Activated naive CD4-positive, alpha-beta T cell treated with anti-CD3 and anti-CD28 coated beads for 36 hours (primary cell): ENCODE measurements at places on chromosomes 4 and X. TPM values are rescaled to one million over a fixed set of nuclear protein-coding genes. Genes with fewer than 3 reads are reported as not detected.

The PASD1 gene
- not detected for total RNA-seq

The RTL3 gene
- total RNA-seq: not detected

The FOXR2 gene
- total RNA-seq: not detected

The CLGN gene
- total RNA-seq: not detected

The DCAF8L2 gene
- not detected for total RNA-seq

The IL21 gene
- total RNA-seq: 53.1 TPM

The CTAG2 gene
- total RNA-seq: not detected

The HCCS gene
- 19.2 TPM for total RNA-seq

The HTN1 gene
- not detected for total RNA-seq

The WNK3 gene
- total RNA-seq: 0.25 TPM

The TECRL gene
- total RNA-seq: not detected

The HTT-AS gene
- not detected for total RNA-seq

DNA sequence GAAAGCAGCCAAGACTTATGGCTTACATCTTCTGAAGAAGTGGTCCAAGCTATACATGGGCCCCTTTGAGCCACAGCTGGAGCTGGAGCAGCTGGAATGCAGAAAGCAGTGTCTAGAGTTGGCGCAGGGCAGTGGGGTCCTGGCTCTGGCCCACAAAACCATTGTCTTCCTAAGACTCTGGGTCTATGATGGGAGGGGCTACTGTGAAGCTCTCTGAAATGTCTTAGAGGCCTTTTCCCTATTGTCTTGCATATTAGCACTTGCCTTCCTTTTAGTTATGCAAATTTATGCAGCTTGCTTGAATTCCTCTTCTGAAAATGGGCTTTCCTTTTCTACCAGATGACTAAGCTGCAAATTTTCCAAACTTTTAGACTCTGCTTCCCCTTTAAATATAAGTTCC, 15.3 kb downstream of the NPY1R start:
- no peak overlapping the region for H3K27ac ChIP-seq
- DNase-seq: no peak
- no peaks in the 10 kb centered on the region for H3K4me1 ChIP-seq
- H3K4me3 ChIP-seq: no peak overlapping the region
- peaks cover 2% of the 10 kb centered on the region for H3K36me3 ChIP-seq

DNA sequence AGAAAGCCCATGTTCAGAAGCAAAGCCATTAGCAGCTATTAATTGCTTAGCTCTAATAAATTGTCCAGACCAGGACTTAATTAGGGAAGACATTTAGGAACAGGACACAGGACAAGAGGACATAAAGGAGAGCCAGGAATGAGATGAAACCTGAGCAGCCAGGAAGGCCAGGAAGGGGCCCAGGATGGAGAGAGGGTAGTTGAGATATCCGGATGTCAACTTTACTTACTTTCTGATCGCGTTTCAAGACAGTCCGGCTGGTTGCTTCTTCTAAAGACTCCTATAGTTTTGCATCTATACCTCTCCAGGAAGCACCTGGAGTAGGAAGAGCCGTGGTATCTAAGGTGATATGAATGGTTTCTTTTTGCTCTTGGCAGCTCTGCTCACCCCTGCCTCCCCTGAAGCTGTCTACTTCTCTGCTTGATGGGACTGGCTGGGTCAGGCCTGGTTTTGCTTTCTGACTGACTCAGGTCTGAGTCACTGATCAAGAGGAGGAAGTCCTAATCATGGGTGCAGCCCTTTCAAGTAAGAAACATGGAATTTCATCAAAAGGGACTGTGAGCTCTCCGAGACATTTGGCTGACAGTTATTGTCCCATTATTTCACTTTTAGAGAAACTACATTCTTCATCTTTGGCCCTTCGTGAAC, 733.3 kb downstream of the RPA4 start:
- H3K27ac ChIP-seq: no peak overlapping the region
- no peaks in the 10 kb centered on the region for H3K36me3 ChIP-seq
- H3K4me3 ChIP-seq: no peak overlapping the region
- peak; percentile 17 for DNase-seq

GRCh38 chr4:53592122-53592521, 836 bp upstream of the LNX1 start:
- no peaks in the 10 kb centered on the region for H3K36me3 ChIP-seq
- H3K4me3 ChIP-seq: no peak overlapping the region
- DNase-seq: no peak
- peaks cover 52% of the 10 kb centered on the region for H3K27me3 ChIP-seq

DNA sequence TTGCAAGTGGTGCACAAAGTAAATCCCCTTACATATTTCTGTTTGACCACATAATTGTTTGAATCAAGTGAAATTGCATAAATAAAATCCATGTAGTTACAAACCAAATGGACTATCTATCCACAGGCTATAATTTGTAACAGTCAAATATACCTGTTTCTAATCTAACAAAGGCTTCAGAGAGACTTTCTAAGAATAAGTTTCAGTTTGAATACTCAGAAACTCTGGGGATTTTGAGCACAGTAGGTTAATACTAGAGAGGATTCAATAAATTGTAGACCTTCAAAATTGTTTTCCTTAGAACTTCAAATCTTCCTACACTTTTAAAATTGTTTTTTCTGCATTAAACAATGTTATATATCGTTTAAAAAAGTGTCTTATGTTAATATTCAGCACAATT, 1250.1 kb downstream of the NLGN4X start:
- H3K27me3 ChIP-seq: no peaks in the 10 kb centered on the region
- no peak overlapping the region for H3K27ac ChIP-seq
- H3K36me3 ChIP-seq: no peaks in the 10 kb centered on the region
- DNase-seq: no peak

DNA sequence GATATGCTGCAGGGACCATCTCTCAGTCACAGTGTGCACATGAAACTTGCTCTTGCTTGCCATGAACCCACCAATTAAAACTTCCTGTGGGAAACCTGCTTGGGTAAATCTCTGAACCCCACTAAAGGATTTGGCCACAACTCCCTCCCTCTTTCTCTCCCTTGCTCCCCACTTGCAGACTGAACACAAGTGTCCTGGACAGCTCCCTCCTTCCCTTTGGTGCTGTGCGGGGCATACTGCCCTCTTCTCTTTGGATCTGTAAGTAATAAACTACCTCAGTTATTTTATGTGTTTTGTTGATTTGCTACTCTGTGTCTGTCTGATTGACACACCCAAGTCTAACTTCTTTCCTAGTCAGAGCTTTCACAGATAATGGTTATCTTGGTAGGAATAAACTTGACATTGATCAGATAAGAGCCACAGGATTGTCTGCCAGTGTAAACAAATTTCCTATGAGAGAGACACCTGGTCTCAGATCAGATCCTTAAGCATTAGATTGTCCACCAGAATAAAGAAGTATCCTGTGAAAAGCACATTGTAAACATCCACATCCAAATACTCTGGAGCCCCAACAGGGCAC, 41.8 kb downstream of the SULT1E1 start:
- H3K27ac ChIP-seq: no peak overlapping the region
- no peak overlapping the region for H3K4me3 ChIP-seq
- no peaks in the 10 kb centered on the region for H3K36me3 ChIP-seq
- no peak for DNase-seq

DNA sequence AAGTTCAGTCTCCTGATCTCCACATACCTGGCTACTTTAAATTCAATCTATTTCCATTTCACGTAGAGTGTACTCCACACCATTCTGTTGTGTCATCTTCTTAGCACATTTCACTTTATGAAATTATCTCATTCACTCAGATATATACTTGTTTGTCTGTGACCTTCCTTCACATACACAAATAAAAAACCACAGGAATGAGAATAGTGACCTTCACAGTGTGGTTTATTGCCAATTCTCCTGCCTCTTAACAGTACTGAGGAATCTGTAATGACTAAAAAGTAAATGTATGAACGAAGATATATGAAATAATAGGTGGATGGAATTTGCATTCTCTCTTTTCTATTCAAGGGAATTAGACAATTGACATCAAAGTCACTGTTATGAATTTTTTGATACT, 183.9 kb upstream of the PCDH7 start:
- no peaks in the 10 kb centered on the region for H3K4me1 ChIP-seq
- no peaks in the 10 kb centered on the region for H3K27me3 ChIP-seq
- H3K36me3 ChIP-seq: no peaks in the 10 kb centered on the region
- no peak overlapping the region for H3K27ac ChIP-seq
- no peak for DNase-seq
- no peak overlapping the region for H3K4me3 ChIP-seq

DNA sequence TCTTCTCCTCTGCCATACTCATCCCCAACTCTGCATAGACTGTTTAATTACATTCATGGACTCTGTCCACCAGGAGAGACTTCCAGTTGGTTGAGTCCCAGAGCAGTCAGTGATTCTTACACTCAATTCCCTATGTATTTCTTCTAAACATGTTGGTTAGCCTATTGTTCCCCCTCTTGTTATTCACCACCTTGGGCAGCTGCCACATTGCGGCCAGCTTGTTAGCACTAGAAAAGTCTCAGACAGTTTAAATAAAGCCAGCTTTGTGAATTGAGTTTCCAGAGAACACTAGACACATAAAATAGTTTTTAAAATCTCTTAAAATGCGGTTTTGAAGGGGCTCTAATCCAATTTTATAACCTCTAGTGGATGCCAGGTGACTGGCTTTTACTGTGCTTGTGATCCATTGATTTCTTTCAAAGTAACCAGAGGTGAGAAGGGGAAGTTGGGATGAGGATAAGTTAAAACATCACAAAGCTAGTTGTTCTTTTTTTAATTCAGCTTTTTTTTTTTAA, 827.7 kb downstream of the FSTL5 start:
- no peaks in the 10 kb centered on the region for H3K27me3 ChIP-seq
- no peaks in the 10 kb centered on the region for H3K36me3 ChIP-seq
- no peak overlapping the region for H3K4me3 ChIP-seq
- H3K4me1 ChIP-seq: no peaks in the 10 kb centered on the region
- H3K27ac ChIP-seq: no peak overlapping the region
- no peak for DNase-seq

- H3K36me3 ChIP-seq: no peaks in the 10 kb centered on the region
- DNase-seq: no peak
- no peak overlapping the region for H3K27ac ChIP-seq
- peaks cover 7% of the 10 kb centered on the region for H3K27me3 ChIP-seq
- H3K4me3 ChIP-seq: no peak overlapping the region
- no peaks in the 10 kb centered on the region for H3K4me1 ChIP-seq
Measured at GRCh38 chr4:14650127-14650526, 352.2 kb upstream of the CPEB2 start.

GRCh38 chrX:3257471-3257870, 89.0 kb downstream of the MXRA5 start:
- H3K4me1 ChIP-seq: no peaks in the 10 kb centered on the region
- DNase-seq: no peak
- H3K36me3 ChIP-seq: no peaks in the 10 kb centered on the region
- H3K4me3 ChIP-seq: no peak overlapping the region
- H3K27me3 ChIP-seq: peaks cover 2% of the 10 kb centered on the region

GRCh38 chr4:146522869-146523205, 1.1 kb upstream of the SLC10A7 start:
- H3K4me1 ChIP-seq: peaks cover 20% of the 10 kb centered on the region
- H3K4me3 ChIP-seq: no peak overlapping the region
- no peaks in the 10 kb centered on the region for H3K27me3 ChIP-seq
- no peak for DNase-seq
- peak overlapping the region; percentile 54 for H3K27ac ChIP-seq

DNA sequence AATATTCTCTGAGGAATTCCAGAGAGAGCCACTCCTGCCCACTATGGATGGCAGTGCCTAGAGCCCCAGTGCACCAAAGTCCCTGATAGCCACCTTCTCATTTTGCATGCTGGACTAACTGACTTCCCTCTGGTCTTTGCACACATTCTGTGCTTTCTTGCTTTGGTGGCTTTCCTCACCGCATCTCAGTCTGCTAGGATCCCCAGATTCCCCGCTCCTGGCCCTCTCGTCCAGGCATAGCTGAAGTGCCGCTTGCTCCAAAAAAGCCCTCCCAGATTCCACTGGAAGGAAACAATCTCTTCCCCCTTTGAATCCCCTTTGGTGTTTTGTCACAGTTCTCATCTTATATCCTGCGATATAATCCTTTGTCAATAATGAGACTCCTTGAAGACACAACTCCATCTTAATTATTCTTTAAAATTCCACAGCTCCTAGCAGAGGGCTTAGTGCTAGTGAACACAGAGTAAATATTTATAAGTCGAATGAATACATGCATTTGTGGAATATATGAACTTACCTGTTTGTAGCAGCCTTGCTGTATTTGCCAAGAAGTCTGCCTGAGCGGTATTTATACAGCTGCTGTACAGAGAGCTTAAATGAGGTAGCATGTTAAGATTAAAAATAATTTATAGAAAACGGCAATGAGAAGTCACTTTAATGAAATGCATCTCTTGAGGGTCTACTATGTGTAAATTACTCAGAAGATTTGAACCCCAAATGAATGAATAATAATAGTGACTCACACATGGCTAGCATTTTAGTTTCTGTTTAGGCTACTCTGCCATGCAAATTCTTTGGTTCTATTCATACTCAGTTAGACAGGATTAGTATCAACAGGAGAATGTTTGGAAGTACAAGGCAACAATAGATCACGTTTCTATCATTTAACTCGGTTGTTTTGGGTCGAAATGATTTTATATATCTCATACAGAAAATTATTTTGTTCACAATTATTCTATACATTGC, 421.9 kb upstream of the TENM3 start:
- DNase-seq: no peak
- no peaks in the 10 kb centered on the region for H3K4me1 ChIP-seq
- no peak overlapping the region for H3K27ac ChIP-seq
- no peaks in the 10 kb centered on the region for H3K36me3 ChIP-seq
- no peak overlapping the region for H3K4me3 ChIP-seq
- H3K27me3 ChIP-seq: no peaks in the 10 kb centered on the region

- H3K4me3 ChIP-seq: no peak overlapping the region
- H3K27ac ChIP-seq: no peak overlapping the region
- H3K4me1 ChIP-seq: no peaks in the 10 kb centered on the region
- H3K27me3 ChIP-seq: peaks cover 2% of the 10 kb centered on the region
- no peaks in the 10 kb centered on the region for H3K36me3 ChIP-seq
Measured at GRCh38 chrX:101774340-101774739, 114.7 kb upstream of the ARMCX2 start.

DNA sequence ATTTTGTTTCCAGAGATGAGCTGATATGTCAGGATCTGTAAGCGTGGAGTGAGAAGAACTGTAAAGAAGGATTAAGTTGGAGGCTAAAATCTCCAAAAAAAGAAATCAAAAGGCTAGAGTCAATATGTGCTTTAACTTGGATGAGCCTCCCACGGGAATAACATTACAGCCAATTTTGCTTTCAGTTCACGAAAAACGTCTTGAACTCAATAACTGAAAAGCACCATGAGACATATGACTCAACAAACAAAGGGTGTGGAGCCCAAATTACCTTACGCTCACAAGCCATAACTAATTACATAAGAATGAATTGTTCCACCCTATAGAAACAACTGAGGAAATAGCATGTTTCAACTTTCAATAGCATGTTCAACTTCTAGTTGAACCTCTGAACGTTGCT, 22.3 kb downstream of the TMPRSS11D start:
- no peaks in the 10 kb centered on the region for H3K36me3 ChIP-seq
- no peak for DNase-seq
- H3K4me3 ChIP-seq: no peak overlapping the region
- no peak overlapping the region for H3K27ac ChIP-seq
